Ovary (tissue), 10 donors: ENCODE measurements at places on chromosomes 2 and 18.
A peak's percentile ranks its signal among the peaks of the same experiment; 100 is the strongest.

DNA sequence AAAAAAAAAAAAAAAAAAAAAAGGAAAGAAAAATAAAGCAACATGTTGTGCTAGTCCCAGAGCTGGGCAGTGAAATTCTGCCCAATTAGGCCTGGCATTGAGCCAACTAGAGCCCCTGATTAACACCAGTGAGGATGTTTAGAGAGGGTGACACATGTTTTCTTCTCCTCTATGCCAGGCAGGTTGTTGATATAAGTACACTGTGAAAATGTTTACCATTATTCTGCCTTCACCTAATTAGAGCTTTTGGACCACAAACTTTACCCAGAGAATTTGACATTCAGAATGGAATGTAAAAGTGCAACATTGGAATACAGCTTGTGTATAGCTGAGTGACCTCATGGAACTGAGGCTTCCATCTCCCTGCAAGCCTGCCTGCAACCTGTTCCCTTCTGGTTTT is 95.9 kb upstream of the MSH2 start:
- peaks cover 3% of the 10 kb centered on the region for H3K4me1 ChIP-seq
- no peaks in the 10 kb centered on the region for H3K36me3 ChIP-seq
- DNase-seq: no peak
- H3K27me3 ChIP-seq: no peaks in the 10 kb centered on the region
- no peak overlapping the region for H3K27ac ChIP-seq
- no peak overlapping the region for H3K4me3 ChIP-seq

DNA sequence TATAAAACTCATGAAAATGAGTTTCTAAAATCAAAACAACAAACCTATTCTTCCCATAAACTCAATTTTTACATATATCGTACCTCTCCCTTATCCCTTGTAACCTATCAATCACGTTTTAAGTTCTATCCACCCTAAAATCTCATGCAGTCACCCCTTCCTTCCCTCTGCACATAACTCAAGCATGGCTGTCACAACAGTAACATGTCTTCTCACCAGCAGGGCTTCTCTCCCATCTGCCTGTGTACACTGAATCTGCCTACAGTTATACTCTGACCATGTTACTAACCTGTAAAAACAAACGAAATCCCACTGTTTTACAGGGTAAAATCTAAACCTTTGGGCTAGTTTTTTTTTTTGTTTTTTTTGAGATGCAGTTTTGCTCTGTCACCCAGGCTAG is 68.2 kb downstream of the MAP4K3 start:
- no peaks in the 10 kb centered on the region for H3K36me3 ChIP-seq
- H3K27ac ChIP-seq: no peak overlapping the region
- no peak for DNase-seq
- H3K27me3 ChIP-seq: no peaks in the 10 kb centered on the region

DNA sequence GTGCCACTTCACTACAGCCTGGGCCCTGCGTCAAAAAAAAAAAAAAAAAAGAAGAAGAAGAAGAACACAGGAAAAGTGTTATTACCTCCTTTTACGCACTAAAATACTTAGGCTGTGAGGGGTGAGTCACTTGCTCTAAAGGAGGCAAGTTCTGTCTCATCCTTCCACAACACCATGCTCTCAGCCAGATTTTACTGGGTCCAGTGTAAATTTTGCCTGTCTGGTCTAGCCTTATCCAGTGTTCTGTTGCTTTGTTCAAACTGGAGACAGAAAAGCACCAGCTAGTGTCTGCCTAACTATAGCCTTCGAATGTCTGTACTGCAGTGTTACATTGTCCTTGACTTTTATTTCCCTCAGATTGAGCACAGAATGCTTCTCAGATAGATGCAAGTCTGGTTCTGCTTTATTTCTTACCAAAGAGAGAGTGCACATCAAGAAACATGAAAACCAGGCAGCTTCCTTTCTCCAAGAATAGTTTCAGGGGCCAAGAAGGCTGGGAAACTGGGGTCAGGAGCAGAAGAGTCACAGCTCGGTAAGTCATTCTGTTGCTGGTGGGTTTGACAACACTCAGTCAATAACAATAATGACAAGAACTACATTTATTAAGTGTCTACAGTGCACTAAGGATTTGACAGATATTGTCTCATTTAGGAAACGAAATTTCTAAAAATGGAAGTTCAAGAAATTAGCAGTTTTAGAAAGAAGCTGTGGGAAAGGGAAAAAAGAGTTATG is 3.1 kb upstream of the MSGN1 start:
- H3K4me3 ChIP-seq: no peak overlapping the region
- no peak for DNase-seq
- no peaks in the 10 kb centered on the region for H3K27me3 ChIP-seq
- H3K36me3 ChIP-seq: no peaks in the 10 kb centered on the region
- no peak overlapping the region for H3K27ac ChIP-seq
- H3K4me1 ChIP-seq: no peaks in the 10 kb centered on the region

DNA sequence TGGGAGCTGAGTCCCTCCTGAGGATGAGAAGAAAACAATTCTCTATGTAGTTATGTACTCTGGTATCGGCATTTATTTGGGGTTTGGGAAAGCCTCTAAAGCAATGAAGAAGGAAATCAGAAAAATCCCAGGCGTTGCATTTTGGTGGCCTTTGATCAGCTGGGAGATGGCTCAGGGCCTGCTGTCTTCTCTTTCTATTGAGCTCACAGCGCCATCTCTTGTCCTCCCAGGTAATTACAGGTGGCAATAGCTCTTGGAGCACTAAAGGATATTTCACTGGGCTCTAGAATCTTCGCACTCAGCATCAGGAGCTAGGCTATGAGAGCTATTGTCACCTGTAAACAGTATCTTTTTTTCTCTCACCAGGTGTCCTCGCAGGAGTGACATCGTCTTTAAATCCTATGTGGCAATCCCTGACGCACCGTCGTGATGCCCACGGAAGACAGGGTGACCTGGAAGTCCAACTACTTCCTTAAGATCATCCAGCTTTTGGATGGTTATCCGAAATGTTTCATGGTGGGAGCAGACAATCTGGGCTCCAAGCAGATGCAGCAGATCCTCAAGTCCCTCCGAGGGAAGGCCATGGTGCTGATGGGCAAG is 76.1 kb upstream of the PMAIP1 start:
- no peaks in the 10 kb centered on the region for H3K36me3 ChIP-seq
- H3K4me3 ChIP-seq: no peak overlapping the region
- DNase-seq: peak; percentile 74

DNA sequence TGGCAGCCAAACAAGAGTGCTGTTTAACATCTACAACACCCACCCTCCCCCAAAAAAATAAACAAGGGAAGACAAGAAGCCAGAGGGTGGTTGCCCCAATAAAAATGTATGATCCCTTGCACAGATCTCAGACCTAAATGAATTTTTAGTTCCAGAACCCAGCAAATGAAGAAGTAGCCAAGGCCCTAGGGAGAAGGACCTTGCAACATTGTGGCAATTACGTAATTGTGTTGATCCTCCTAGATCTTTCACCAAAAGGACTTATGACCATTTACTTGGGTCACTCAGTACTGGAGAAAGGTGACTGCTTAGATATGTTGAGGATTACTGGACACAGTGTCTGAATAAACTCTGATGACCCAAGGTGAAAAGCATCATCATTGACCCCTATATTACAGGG is 1393.8 kb downstream of the LRP1B start:
- no peaks in the 10 kb centered on the region for H3K4me1 ChIP-seq
- no peaks in the 10 kb centered on the region for H3K27me3 ChIP-seq
- DNase-seq: no peak
- no peak overlapping the region for H3K27ac ChIP-seq

GRCh38 chr2:197929008-197929885 is 124.9 kb downstream of the PLCL1 start:
- H3K27ac ChIP-seq: no peak overlapping the region
- H3K4me3 ChIP-seq: no peak overlapping the region
- H3K4me1 ChIP-seq: peaks cover 10% of the 10 kb centered on the region
- no peaks in the 10 kb centered on the region for H3K36me3 ChIP-seq
- no peaks in the 10 kb centered on the region for H3K27me3 ChIP-seq

DNA sequence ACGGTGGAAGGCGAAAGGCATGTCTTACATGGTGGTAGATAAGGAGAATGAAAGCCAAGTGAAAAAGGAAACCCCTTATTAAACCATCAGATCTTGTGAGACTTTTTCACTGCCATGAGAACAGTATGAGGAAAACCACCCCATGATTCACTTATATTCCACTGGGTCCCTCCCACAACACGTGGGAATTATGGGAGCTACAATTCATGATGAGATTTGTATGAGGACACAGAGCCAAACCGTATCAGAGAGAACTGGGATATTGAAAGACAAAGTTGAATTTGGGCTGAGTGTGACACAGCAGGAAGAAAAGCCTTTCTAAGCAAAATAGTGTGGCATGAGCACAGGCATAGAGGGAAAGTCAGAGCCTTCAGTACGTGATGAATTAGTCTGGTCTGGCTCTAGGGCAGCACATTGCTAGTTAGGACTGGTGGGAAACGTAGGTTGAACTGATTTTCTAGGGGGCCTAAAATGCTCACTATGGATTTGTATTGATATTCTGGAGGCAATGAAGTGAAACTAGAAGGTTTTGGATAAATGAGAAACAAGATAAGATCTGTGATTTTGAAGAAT is 84.8 kb upstream of the RND3 start:
- no peak for DNase-seq
- no peak overlapping the region for H3K4me3 ChIP-seq
- no peaks in the 10 kb centered on the region for H3K27me3 ChIP-seq
- H3K4me1 ChIP-seq: no peaks in the 10 kb centered on the region
- no peaks in the 10 kb centered on the region for H3K36me3 ChIP-seq
- H3K27ac ChIP-seq: no peak overlapping the region

DNA sequence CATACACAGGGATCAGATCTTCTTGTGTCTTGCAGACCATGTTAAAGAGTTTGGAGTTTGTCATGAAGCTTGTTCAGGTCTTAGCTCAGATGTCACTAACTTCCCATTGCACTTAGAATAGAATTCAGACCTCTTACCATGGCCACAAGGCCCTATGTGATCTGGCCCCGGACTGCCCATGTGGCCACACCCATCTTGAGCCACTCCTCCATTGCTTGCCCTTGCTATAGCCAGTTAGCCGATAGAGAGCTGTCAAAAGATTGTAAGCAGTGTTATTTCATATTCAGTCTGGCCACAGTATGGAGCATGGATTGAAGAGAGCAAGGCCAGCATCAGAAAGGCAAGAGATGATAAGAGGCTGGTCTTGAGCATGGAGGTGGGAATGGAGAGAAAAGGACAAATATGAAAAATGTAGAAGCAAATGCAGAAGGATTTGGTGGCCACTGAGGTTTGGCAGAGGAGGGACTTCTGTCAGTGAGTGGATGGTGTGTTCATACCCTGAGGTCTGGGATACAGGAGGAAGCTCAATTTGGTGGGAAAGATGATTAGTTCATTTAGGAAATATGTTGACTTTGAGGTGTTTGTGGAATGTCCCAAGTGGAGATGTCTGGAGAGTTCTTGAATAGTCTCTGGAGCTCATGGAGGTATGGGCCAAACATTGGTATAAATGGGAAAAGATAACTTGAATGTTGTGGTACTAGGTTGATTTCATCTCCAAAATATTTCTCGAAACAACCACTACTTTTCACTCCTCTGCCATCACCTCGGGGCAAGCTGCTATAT is 10.6 kb downstream of the DGUOK start:
- H3K27ac ChIP-seq: no peak overlapping the region
- no peak for DNase-seq
- H3K36me3 ChIP-seq: no peaks in the 10 kb centered on the region
- no peaks in the 10 kb centered on the region for H3K27me3 ChIP-seq

- no peak for DNase-seq
- no peaks in the 10 kb centered on the region for H3K27me3 ChIP-seq
- H3K27ac ChIP-seq: no peak overlapping the region
- H3K36me3 ChIP-seq: no peaks in the 10 kb centered on the region
- H3K4me1 ChIP-seq: no peaks in the 10 kb centered on the region
Observed at GRCh38 chr2:234178330-234179030, 128.0 kb downstream of the SPP2 start.

- DNase-seq: no peak
- no peak overlapping the region for H3K4me3 ChIP-seq
- no peaks in the 10 kb centered on the region for H3K36me3 ChIP-seq
- no peak overlapping the region for H3K27ac ChIP-seq
- H3K27me3 ChIP-seq: no peaks in the 10 kb centered on the region
Observed at GRCh38 chr2:26702025-26702424, 9.5 kb downstream of the KCNK3 start.

- peaks cover 6% of the 10 kb centered on the region for H3K4me1 ChIP-seq
- no peak overlapping the region for H3K4me3 ChIP-seq
- DNase-seq: no peak
- H3K27ac ChIP-seq: no peak overlapping the region
Observed at GRCh38 chr2:146246736-146247523, 1597.9 kb upstream of the ACVR2A start.

DNA sequence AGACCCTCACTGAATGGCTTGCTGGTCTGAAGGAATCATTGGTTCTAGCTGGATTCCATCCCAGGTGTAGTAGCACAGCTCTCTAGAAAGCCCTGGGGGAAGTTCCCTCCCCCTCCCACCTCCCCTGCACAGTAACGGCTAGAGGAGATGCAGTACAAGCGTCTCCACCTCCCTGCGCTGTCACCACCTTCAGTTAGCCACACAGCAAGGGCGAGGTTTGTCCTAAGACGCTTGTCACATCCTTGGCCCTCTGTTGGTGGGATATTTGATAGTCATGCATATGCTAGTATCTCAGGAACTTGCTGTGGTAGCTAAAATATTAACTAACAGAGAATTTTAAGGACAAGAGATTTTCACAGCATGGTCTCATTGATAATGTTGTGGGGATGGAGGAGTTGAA is 19.4 kb downstream of the TRAPPC12 start:
- H3K27ac ChIP-seq: no peak overlapping the region
- no peak overlapping the region for H3K4me3 ChIP-seq
- H3K4me1 ChIP-seq: peaks cover 3% of the 10 kb centered on the region

GRCh38 chr2:10413991-10414451 is 34.1 kb downstream of the ODC1 start:
- no peaks in the 10 kb centered on the region for H3K27me3 ChIP-seq
- H3K4me1 ChIP-seq: peaks cover 1% of the 10 kb centered on the region
- no peaks in the 10 kb centered on the region for H3K36me3 ChIP-seq
- no peak for DNase-seq

DNA sequence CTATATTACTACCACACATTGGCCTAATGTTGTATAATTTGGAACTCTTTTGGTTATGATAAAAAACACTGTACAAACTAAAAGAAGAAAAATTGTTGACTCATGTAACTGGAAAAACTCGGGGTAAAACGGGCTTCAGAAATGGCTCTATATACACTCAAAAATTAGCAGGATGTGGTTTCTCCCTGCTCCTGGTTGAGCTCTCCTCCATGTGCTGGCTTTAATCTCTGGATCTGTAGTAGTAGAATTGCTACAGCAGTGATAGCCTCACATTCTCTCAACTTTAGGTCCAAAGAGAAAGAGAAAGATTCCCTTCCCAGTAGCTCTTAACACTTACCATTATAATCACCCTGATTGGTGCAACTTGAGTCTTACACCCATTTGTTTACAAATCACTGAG is 274.9 kb upstream of the GALNT5 start:
- H3K27ac ChIP-seq: no peak overlapping the region
- H3K27me3 ChIP-seq: no peaks in the 10 kb centered on the region
- H3K4me1 ChIP-seq: no peaks in the 10 kb centered on the region
- no peak for DNase-seq
- no peak overlapping the region for H3K4me3 ChIP-seq

GRCh38 chr2:68225119-68225632 is 27.2 kb downstream of the PPP3R1 start:
- peaks cover 9% of the 10 kb centered on the region for H3K4me1 ChIP-seq
- H3K4me3 ChIP-seq: no peak overlapping the region
- DNase-seq: no peak

GRCh38 chr2:229712136-229712535 is 2.2 kb downstream of the DNER start:
- H3K27ac ChIP-seq: no peak overlapping the region
- H3K36me3 ChIP-seq: no peaks in the 10 kb centered on the region
- no peak overlapping the region for H3K4me3 ChIP-seq
- peaks cover 10% of the 10 kb centered on the region for H3K4me1 ChIP-seq
- DNase-seq: no peak
